Posterior vena cava (tissue), 2 donors: ENCODE measurements at places on chromosomes 1 and 21. TPM values are rescaled to one million over a fixed set of nuclear protein-coding genes. Genes with fewer than 3 reads are reported as not detected.
A peak's percentile ranks its signal among the peaks of the same experiment; 100 is the strongest.

IFI44 gene
- total RNA-seq: 51.4 TPM

NHLH1 gene
- 0.14 TPM for total RNA-seq

- no peak for DNase-seq
These were observed 72.2 kb upstream of the CD34 start for GRCh38 chr1:207983044-207983635.

DNA sequence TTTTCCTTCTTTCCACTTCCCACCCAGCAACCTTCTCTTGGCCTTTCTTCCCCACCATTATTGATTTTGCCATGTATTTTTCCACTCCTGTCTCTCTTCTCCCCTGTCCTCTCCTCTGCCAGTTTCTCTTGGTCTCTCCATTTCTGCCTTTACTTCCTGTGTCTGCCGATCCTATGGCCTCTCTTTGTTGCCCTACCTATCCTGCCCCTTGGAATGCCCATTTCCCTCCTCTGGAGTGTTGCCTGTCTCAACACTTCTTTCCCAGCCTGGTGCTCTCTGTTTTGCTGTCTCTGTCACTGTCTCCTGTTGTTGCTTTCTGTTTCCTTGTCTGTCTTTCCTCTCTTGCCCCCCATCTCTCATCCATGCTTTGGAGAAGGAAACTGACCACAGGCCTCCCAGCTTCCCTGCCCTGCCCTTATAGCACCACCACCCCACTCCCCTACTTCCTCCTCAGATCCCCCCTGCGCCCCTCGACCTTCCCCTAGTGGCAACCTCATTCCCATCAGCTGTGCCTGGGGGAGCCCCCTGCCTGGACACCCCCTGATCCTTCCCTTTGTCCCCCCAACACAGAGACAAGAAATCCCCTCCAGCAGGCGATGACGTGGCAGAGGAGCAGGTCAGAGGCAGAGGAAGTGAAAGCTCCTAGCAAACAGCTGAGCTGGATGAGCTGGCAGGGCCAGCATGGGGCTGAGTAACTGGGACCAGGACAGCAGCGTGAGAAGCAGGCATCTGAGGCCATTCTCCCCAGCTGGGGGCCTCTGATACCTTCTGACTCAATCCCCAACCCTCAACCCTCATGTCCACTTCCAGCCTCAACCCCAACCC is 6.6 kb upstream of the ETV3L start:
- peak; percentile 82 for DNase-seq

- DNase-seq: no peak
These were observed 1536.7 kb upstream of the B3GALT2 start for GRCh38 chr1:194723067-194723466.

- no peak for DNase-seq
These were observed 33.4 kb upstream of the KAZN start for GRCh38 chr1:14565090-14565489.

DNA sequence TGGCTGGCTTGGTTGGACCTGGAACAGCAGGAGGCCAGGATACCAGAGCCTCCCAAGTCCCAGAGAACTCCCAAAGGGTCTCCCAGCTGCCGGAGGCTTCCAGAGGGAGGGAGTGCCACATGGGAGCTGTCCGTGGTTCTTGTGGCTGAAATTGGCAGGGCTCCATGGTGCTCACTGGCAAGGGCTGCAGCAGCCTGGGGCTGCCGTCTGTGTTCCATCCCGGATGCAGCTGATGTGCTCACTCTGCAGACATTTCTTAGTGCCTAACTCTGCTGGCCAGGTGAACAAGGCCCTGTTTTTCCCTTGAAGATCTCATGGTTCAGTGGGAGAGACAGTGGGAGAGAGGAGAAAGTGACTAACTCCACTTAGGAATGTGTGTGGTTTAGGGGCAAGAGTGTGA is 261.1 kb downstream of the CAMTA1 start:
- DNase-seq: no peak

- DNase-seq: no peak
These were observed 47.8 kb downstream of the KCNN3 start for GRCh38 chr1:154822233-154822632.
